ENCODE measurements at places on chromosomes 13 and 19.
A peak's percentile ranks its signal among the peaks of the same experiment; 100 is the strongest.

DNA sequence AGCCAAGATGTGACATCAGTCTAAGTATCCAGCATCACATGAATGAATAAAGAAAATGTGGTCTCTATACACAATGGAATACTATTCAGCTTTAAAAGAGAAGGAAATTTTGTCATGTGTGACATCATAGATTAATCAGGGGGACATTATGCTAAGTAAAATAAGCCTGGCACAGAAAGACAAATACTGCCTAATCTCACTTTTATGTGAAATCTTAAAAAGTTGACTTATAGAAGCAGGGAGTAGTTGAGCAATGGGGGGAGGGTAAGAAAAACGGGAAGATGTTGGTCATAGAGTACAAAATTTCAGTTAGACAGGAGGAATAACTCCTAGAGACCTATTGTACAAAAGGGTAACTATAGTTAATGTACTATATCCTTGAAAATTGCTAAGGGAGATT is 10.4 kb upstream of the LCP1 start:
- no peak for DNase-seq

DNA sequence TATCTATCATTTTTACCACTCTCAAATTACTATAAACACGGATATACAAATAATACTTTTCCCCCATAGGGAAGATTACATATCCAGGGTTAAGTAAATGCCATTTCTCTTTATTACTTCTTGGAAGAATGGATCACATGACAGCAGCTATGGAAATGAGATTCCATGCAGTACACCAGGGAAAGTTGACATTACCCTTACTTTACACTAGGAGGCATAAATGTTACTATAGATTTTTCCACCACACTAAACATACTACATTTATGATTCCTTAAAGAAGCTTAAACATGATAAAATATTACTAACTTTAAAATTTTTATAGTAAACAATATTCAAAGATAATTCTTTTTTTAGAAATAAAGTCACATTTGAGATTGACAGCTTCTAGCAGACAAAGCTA is 611.4 kb downstream of the PCDH9 start:
- DNase-seq, result no peak

GRCh38 chr13:80036845-80037504 is 304.0 kb downstream of the SPRY2 start:
- no peak for DNase-seq

DNA sequence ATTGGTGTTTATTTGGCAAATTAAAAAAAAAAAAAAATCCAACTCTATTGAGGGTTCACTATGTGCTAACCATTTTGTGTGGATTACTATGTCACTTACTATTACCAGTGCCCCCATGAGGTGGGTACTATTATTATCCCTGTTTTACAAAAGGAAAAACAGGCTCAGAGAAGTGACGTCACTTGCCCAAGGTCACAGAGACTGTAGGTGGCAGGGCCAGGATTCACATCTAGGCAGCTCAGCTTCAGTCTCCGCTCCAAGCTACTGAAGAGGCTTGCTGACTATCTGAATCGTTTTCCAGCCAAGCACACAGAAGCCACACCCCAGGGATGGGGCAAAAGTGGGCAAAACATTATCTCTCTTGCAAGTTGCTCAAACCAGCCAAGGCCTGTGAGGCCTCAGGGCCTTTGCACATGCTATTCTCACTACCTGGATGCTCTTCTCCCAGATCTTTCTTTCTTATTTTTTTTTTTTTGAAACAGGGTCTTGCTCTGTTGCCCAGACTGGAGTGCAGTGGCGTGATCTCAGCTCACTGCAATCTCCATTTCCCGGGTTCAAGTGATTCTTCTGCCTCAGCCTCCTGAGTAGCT is 4.8 kb upstream of the ANGPTL8 start:
- no peak for DNase-seq

GRCh38 chr13:19817510-19818158 is 34.9 kb upstream of the PSPC1 start:
- no peak for DNase-seq

DNA sequence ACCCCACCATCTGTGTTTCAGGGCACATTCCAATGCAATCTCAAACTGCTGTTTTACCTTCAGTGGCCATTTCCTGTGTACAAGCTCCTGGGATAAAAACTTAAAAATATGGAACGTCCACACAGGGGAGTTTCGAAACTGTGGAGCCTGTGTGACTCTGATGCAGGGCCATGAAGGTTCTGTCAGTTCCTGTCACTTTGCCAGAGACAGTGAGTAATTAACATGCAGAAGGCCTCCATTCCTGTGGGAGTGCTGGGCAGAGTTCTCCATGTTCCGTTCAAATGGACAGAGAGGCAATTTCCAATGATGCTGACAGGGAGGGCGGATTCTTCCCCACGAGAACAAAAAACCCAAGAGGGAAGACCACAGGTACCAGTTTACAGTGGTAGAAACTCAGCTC is 24.4 kb downstream of the WDR88 start:
- DNase-seq, result no peak

- no peak for DNase-seq
Measured at GRCh38 chr19:19087676-19088075, 23.9 kb downstream of the SLC25A42 start.

DNA sequence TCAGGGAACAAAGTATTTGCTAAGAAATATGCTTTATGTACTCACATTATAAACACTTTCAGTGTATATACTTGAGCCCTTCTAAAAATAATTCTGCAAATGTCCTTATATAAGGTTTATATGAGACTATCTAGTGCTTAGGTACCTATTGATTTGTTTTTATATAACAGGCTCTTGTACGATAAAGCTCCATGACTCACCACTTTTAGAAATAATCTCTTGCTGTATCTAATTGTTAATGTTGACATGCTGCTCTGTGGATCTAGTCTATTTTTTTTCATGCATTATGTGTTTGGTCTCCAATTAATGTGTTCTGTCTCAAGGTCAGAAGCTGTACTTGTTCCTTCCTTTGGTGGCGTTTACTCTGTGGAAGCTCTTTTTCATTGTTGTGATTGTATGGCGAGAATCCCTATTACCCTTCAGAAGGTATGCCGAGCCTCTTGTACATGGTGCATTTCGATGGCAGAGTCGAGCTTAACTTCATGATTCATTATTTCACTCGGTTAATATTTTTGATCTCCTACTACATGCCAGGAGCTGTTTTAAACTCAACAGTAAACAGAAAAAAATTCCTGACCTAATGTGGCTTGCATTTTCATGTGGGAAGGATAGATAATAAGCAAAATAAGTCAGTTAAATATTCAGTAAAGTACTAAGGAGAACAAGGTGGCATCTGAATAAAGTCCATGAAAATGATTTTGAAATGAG is 361.6 kb downstream of the COG6 start:
- DNase-seq, result no peak

- DNase-seq, result no peak
Measured at GRCh38 chr19:14110650-14111049, 6.9 kb downstream of the PRKACA start.

- no peak for DNase-seq
Measured at GRCh38 chr13:77544355-77544754, 8.8 kb downstream of the SCEL start.

DNA sequence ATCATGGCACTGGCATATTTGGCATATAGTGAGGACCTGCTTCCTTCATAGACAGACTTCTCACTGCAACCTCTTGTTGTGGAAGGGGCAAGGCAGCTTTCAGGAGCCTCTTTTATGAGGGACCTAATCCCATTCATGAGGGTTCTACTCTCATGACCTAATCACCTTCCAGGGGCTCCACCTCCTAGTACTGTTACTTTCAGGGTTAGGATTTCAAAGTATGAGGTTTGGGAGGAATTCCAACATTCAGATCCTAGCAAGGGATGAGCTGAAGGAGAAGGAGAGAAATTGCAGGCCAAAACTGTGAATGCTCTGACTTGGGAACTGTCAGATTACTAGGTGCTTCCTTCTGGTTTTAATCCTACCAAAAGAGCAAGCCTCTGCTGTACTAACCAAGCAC is 87.8 kb downstream of the LMO7 start:
- DNase-seq, result no peak

DNA sequence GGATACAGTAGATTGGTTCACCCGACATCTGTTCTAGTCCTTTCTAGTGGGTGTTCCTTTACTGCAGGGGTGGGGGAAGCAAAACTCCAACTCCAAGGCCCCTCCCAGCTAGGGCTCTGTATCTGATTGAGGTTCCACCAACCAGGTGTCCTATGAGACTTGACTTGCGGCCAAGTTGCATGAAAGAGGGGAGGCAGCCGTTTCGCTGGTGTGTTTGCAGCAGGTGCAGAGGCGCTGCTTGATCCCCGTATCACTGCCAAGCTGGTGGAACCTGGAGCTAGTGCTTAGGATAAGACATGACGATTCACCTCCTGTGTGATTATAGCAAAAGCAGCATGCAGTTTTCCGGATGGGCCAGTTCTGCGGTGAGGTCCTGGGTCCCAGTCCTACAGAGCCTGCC is 338.2 kb downstream of the UQCRFS1 start:
- no peak for DNase-seq

DNA sequence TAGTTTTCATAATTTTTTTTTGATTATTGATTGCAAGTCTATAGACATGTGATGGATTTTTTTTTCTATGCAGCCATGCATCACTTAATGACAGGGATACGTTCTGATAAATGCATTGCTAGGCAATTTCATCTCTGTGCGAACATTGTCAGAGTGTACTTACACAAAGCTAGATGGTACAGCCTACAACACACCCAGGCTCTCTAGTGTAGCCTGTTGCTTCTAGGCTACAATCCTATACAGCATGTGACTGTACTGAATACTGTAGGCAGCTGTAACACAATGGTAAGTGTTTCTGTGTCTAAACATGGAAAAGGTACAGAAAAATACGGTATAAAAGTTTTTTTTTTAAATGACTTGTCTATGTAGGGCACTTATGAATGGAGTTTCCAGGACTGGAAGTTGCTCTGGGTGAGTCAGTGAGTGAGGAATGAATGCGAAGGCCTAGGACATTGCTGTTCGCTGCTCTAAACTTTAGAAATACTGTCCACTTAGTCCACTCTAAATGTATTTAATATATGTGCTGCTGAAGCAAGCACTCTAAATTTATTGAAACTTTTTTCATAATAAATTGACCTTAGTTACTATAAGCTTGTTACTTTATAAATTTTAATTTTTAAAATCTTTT is 20.3 kb downstream of the SPATA13 start:
- no peak for DNase-seq

DNA sequence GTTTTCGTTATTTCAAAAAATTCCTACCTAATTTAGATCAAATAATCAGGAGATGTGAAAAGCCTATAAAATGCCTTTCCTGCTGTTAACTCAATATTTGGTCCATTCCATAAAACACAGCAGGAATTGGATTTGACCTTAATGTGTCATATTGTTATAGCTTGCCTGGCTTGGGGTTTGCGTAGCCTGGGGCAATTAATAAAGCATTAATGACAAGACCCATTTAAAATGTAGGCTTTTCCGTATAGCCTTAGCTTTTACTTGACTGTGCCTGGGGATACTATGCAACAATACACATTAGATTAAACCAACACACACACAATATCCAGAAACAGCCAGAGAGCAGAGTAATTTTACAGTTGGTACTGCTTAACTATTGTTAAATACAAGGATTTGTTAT is 117.2 kb upstream of the MAB21L1 start:
- DNase-seq, result no peak

DNA sequence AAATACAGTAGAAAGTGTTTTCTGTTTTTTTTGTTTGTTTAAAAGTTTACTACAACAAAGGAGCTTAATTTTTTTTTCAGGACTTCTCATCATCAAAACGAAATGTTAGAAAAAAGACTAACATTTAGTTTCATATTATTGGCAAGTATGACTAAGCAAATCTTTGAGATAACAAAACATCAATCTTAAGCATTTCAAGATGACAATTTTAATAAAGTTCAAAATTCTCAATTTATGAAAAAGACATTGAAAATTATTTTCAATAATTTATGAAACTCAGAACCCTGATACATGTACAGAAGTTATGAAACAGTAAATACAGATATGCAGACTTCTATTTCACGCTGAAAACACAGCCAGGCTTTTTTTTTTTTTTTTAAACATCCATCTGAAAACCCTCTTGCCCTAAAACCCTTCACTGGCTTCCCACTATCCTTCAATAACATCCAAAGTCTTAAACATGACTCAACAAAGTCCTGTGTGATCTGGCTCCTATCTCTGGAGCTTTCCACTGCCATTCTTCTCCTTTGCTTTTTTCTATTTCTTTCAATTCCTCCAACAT is 3.9 kb downstream of the RBM26 start:
- no peak for DNase-seq

DNA sequence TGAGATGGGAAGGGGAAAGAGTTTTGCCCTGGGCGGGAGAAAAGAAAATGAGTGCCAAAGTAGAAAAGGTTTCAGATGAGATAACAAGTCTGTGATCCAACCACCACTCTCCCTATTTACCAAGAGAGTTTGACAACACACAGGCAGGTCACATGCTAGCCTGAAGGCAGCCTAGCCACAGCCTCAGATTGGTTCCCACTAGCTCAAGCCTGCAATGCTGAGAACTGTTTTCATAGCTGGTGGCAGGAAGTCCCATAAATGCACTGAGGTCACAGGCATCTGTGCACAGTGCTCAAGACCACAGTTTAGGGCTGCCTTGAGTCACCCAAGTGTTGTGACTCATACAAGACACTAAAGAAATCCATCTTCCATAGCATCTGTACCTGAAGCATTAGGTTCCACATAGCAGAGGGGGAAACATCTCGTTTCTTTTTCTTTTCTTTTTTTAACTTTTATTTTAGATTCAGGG is 18.5 kb upstream of the POP4 start:
- DNase-seq, result no peak

DNA sequence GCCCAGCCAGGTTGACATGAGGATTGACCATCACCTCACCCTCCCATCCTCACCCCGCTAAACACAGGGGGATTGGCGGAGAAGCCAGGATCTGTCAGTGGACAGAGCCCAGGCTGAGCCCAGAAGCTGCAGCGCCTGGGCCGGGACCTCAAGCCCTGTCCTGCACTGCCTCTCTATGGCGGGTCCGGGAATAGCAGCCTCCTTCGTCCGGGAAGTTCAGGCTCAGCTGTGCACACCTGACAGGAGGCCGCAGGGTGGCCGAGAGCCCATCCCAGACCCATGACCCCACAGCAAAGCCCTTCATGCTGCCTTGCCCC is 67.8 kb downstream of the SPACA7 start:
- peak; percentile 85 for DNase-seq

- DNase-seq, result peak; percentile 44
Measured at GRCh38 chr13:24220086-24220703, 59.7 kb downstream of the SPATA13 start.

DNA sequence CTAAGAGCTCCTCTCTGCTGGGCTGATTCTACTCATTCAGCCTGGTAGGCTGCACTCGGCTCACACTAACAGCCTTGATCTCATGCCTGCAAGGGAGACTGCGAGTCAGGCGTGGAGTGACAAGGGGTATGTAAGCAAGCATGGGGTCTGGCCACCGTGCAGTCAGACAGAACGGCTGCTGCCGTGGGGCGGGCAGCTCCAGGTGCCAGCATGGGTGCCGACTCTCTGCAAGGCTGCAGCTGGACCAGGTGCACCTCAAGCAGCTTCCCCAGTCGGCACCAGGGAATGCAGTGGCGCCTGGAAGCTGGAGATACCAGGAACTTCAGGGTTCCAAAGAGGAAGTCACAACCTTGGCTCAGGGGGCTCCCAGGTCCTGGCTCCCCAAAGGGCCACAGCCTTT is 892.3 kb downstream of the OLFM4 start:
- no peak for DNase-seq

All from GM12891 (cell line).